ENCODE measurements at places on chromosomes 2 and 18. TPM values are rescaled to one million over a fixed set of nuclear protein-coding genes. Genes with fewer than 3 reads are reported as not detected.

The BBS5 gene
- 2.2 TPM for total RNA-seq

The CIB4 gene
- total RNA-seq = not detected

The CLK1 gene
- total RNA-seq = 84.1 TPM

The ACTG2 gene
- total RNA-seq = under 0.01 TPM

The POTEI gene
- total RNA-seq = 0.09 TPM

The LHCGR gene
- not detected for total RNA-seq

The USP34 gene
- total RNA-seq = 117 TPM

The TDRD15 gene
- under 0.01 TPM for total RNA-seq

Measured in endothelial cell of coronary artery (primary cell).